AG04449 (cell line): ENCODE measurements at places on chromosomes 5 and 9.

DNA sequence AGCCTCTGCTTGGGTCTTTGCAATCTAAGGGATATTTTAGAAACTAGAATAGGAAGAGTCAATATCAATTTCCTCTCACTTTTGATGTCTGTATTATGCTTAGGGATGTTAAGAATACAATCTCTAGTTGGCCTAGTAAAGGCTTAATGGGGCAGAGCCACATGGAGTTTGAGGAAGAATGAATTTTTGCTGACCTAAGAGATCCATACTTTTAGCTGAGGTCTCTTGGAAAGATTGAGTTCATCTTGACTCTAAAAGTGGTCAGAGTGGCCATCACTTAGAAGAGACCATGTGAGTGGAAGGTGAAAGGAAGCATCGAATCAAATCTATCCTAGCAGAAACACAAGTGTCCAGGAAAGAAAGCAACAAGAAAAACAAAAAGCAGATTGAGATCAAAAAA, 92.2 kb upstream of the SLC28A3 start:
- DNase-seq: no peak

DNA sequence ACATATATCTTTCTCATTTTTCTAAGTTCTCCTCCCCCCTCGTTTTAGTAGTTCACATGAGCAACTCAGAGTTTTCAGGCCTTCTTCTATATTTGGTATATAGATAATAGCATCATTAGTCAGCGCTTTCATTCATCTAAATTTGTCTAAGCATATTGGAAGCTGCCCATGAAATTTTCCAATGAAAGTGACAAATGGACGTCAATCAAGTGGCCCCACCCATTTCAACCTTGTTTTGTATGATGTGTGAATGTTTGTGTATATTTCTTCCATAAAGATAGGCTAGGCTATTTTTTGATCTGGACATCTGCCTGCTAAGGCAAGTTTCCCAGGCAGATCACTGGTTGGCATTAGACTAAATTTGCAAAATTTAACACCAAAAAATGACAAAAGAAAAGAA, 104.0 kb upstream of the SSBP2 start:
- DNase-seq: no peak

- DNase-seq: no peak
Measured at GRCh38 chr9:98172604-98173003, 19.8 kb downstream of the CORO2A start.

DNA sequence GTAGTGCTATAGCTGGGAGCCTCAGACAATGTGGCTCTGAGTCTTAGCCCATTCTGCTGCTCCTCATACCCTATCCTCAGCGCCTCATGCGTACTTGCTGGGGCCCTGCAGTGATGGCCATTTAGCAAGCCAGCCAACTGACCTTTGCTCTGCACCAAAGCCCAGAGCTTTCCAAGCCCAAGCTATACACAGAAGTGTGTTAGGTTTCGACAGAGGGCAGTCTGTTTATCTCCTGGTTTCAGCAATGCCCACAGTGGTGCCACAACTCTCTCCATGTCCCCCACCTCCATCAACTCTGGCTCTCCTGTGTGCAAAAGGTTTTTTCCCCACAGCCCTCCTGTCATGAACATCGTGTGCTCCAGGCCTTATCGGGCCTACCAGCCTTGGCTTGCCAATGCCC, 16.9 kb downstream of the GNG10 start:
- no peak for DNase-seq

DNA sequence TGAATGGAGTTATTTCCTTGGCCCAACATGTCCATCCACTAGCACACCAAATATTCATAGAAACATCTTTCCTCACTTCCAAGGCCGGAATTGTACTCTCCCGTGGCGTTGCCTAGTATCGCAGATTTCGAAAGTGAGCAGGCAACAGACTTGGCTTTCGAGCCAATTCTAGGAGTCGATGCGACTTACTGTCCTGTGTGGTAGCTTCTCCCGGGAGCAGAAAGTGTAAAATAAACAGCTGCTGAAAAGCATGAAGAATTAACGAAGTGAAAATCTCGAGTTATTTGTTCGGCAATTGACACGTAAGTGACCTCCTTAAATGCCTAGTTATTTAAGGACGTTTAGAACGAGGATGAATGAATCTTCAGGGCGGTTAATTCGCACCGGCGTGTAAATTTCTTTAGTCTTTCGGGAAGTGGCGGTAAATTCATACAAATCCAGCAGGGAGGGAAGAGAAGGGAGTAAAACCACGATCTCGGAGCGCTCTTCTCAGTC, 449 bp upstream of the PCSK5 start:
- DNase-seq: no peak

GRCh38 chr9:134951461-134951860, 33.7 kb upstream of the FCN1 start:
- no peak for DNase-seq

- DNase-seq: peak; percentile 74
Measured at GRCh38 chr5:172443441-172444109, 10.8 kb downstream of the SH3PXD2B start.

DNA sequence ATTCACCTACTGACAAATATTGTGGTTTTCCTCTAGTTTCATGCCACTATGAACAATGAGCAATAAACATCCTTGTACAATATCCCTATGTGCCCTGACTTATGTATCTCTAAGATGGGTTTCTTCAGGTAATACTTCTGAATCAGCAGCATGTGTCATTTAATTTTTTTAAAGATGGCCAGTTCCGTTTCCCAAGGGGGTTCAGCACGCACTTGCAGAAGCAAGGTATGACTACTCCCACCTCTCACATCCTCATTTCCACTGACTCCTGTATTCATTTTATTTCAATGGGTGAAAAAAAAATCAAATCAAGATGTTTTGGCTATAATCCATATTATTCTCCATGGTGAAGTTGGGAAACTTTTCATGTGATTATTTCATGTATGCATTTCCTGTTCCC, 14.7 kb upstream of the ADAMTS19 start:
- no peak for DNase-seq

- no peak for DNase-seq
Measured at GRCh38 chr5:124103671-124104070, 591.7 kb downstream of the CSNK1G3 start.

GRCh38 chr5:151062405-151063141, 18.3 kb downstream of the TNIP1 start:
- no peak for DNase-seq

DNA sequence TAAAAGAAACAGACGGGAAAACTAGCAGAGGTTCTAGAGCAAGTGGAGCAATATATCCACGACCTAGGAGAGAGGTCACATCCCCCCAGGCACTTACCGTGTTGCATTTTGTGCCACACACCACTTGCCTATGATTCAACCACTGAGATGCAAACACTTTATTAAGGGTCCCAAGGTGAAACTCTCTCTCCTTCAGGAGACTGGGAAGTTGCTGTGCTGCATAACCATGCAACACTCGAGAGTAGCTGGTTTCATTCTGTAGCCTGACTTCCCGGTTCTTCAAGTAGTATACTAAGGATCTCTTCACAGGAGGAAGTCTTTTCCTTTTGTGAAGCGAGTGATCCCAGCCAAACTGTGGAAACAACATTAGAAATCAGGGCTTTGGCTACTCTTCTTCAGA, 1.6 kb downstream of the DCAF12 start:
- DNase-seq: no peak

DNA sequence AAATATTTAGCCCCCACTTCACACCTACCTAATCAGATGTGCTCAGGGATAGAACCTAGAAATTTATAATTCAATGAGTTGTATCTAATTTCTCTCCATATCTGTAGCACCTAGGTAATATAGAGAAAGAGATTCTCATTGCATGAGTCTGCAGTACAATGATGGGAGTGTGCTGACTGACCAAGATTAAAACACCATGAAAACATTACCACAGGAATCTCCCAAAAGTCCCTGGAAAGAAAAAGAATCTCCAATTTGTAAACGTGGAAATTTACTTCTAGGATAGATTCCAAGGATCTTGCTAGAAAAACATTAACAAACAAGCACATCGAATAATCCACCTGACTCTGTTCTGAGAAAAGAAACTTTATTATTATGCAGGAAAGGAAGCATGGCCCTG, 45.0 kb upstream of the DMRTA1 start:
- DNase-seq: no peak

DNA sequence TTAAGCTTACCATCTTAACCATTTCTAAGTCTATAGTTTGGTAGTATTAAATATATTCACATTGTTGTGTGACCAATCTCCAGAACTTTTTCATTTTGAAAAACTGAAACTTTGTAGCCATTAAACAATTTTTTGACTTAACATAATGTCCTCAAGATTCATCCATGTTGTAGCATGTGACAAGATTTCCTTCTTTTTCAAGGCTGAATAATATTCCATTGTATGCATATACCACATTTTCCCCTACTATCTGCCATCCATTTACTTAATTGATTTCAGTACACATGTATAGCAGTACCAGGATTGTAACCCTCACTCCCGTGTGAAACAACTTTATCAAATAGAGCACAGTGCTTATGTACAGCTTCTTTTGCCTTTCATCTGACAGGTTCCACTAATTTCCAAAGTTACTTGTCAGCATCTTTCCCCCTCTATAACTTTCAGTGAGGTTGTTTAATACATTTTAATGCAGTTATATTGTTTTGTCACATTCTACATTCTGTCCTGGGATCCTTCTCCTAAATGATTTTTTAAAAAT, 7.4 kb upstream of the GNPDA1 start:
- no peak for DNase-seq

DNA sequence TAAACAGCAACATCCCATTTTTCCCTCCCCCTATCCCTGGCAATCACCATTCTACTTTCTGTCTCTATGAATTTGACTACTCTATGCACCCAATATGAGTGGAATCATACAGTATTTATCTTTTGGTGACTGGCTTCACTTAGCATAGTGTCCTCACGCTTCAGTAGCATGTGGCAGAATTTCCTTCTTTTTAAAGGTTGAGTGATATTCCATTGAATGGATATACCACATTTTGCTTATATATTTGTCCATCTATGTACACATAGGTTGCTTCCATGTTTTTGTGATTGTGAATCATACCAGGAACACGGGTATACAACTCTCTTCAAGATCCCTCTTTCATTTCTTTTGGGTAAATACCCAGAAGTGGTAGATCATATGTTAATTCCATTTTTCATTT, 69.9 kb downstream of the CERT1 start:
- DNase-seq: no peak
